ENCODE measurements at places on chromosomes 6 and 20.

- no peak for DNase-seq
These were observed 217.3 kb upstream of the TENT5A start for GRCh38 chr6:81969814-81970213.

DNA sequence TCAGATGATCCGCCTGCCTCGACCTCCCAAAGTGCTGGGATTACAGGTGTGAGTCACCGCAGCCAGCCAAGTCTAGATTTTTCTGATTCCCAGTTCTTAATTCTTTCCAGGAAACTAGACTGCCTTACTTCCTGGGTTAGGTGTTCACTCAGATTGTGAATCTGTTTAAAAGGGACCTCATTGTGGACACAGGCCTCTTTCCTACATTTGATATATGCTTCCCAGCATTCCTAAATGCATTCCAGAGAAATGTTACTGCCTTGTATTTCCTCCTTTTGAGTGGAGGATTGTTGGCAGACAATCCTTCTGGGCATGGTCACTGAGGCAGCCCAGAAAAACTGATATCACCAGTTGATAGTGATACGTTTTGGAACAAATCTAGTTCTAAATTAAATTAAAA is 15.7 kb downstream of the TMEM181 start:
- DNase-seq = peak; percentile 31

DNA sequence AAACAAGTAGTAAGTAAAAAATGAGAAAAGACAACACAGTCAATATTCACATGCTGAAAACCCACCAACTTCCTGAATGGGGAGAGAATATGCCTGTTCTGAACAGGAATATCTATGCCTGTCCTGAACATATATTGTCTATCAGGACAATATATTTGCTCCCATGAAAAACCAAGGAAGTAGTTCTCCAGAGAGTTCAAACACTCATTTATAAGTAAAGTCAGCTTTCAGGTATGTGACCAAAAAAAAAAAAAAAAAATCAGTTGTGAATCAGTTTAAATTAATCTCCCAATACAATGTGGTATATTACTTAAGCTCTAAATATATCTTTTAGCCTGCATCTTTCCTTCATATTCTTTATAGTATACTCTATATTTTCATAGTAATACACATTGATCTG is 119.5 kb downstream of the MYB start:
- peak; percentile 20 for DNase-seq

DNA sequence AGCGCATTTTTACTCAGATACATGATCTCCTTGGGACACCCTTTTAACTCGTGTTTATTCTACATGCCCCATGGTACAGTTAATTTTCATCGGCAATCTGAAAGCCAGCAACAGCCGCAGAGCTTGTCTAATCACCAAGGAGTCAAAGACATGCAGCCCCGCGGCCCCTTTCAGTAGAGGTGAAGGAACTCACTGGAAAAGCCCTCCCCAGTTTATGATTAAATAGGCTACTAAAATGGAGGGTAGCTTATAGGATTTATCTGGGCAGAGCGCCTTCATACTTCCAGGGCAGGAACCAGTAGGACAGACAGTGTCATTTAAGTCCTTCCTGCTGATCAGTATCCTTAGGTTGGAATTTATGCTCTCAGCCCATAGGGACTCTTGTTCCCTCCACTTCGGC is 83.5 kb downstream of the DHX35 start:
- no peak for DNase-seq

- no peak for DNase-seq
These were observed 645.8 kb upstream of the ARID1B start for GRCh38 chr6:156131221-156131903.

GRCh38 chr6:170221753-170222400 is 69.0 kb downstream of the DLL1 start:
- no peak for DNase-seq

- no peak for DNase-seq
These were observed 141.5 kb upstream of the TOP1 start for GRCh38 chr20:40887105-40887504.

- DNase-seq = no peak
These were observed 143.3 kb downstream of the KHDC1L start for GRCh38 chr6:73081955-73082354.

GRCh38 chr20:36030149-36030548 is 61.8 kb downstream of the CNBD2 start:
- DNase-seq = no peak

Measured in fibroblast of skin of abdomen (primary cell).